Ureter (tissue), 1 donor: ENCODE measurements at places on chromosomes 7 and 10. TPM values are rescaled to one million over a fixed set of nuclear protein-coding genes. Genes with fewer than 3 reads are reported as not detected.

VWA2 gene
- 5.1 TPM for total RNA-seq

NPSR1 gene
- total RNA-seq: not detected

GRCh38 chr7:20482071-20482470, 133.4 kb upstream of the ABCB5 start:
- DNase-seq: no peak

- no peak for DNase-seq
Measured at GRCh38 chr7:152395112-152395511, 40.7 kb downstream of the KMT2C start.

DNA sequence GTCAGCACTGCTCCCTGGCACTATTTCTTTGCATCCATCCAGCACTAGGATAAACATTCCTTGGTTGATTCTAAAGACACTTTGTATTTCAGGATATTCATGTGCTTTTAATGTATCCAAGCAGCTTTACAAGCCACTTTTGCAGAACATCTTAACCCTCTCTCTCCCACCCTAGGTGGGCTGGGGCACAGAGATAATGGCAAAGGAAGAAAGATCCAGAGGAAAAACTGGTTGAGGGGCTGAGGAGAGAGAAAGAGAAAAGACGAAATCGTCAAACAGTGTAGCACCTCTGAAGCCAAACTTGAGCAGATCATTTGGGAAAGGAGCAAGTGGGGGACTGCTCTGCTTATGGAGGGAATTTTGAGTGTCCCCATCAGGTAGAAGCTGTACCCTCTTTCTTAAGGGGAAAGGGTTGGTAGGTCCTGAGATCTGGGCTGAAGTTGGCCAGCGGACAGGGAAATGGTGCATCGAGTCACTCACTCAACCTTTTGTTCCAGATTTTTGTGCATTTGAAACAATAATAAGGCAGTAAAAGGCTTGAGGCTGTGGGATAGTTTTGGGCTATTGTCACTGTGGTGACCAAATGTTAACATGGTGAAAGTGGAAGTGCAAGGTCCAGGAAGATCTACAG, 4.2 kb upstream of the HOXA13 start:
- DNase-seq: no peak

GRCh38 chr10:75404815-75405597, 3.4 kb upstream of the ZNF503 start:
- DNase-seq: no peak

GRCh38 chr10:1171586-1171985, 115.4 kb downstream of the WDR37 start:
- no peak for DNase-seq
